T-helper 9 cell (primary cell): ENCODE measurements at places on chromosomes 11 and 22.

DNA sequence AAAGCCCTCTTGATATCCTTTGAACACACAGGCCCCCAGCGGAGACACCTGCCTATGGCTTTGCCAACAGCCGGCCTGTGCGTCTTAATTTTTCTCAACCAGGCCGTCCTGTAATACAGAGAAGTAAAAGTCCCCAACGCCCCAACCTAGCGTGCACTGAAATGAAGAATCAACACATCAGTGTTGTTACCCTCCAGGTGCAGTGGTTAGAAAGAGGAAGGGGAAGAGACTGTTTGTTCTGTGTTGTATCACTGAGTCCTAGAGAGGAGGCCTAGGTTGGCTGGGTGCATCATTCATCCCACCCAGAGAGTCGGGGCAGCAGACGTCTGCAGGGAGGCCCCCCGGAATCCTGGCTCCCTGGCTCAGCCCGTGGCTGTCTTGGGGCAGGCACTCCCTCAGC is 25.7 kb downstream of the SGSM1 start:
- no peak for DNase-seq

DNA sequence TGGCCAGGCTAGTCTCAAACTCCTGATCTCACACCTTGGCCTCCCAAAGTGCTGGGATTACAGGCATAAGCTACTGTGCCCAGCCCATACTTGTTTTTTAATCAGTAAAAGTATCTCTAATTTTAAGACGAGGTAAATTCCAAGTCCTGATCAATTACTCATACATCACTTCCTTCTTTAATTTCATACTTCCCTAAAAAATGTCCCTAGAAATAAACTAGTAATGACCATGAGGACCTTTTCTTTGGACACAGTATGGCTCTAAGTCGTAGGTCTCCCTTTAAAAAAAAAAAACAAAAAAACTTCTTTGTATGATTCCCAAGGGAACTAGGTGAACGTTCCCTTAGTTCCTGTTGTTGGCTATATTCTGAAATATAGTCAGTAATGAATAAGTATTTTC is 29.8 kb downstream of the NUP98 start:
- no peak for DNase-seq

DNA sequence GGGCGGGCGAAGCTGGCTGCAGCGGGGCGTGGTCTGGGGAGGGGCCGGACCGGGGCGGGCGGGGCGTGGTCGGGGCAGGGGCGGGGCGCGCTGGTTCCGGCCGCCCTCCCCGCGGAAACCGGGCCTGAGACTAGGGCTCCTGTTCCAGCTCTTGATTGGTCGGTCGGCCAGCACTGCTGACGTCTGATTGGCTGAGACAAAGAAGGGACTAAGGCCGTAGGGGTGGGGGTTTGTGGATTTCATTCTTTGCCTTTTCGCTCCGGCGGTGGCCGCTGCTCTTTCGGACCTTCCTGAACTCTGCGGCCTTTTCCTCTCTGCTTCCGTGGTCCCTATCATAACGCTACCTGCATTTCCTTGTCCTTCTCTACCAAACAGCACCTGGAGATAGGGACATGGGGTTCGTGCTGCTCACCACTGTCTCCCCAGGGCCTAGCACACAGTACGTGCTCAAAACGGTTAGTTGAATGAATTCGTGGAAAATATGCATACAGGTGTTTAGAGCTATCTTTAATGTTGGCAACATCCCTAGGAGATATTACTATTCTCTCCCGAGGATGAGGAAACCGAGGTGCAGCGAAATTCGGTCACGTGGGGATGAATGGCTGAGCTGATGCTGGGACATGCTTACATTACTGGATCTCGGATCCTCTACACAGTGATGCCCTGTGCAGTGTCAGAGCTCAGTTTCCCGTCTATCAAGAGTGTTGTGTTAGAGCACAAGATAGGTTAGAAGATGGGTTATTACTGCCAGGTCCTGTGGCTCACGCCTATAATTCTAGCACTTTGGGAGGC is 62.8 kb downstream of the NFAM1 start:
- peak; percentile 78 for DNase-seq

DNA sequence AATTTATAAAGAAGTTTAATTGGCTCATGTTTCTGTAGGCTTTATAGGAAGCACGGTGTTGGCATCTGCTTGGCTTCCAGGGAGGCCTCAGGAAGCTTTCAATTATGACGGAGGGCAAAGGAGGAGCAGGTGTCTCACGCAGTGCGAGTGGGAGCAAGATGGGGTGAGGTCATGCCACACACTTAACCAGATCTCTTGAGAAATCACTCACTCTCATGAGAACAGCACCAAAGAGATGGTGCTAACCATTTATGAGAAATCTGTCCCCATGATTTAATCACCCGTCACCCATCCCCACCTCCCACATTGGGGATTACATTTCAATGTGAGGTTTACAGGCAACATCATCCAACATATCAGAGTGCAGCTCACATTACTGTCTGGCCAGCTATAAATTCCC is 103.5 kb downstream of the ARHGAP8 start:
- no peak for DNase-seq

GRCh38 chr22:37208401-37209139 is 3.7 kb downstream of the SSTR3 start:
- no peak for DNase-seq

DNA sequence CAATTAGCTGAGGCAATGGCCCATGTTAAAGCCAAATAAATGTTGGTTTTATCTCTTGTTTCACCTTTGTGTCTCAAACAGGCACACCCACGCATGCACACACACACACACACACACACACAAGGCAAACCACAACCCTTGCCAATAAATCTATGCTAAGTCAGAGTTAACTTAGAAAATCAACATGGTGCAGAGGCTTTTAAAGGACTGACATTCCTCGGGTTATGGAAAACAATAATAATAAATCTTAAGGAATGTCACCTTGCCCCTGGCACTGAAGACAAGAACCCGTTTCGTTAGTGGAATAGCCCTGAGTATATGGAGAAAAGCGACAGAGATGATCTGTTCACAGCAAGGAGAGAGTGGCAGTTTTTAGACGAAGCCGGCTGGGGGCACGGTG is 326.3 kb downstream of the NTM start:
- no peak for DNase-seq

DNA sequence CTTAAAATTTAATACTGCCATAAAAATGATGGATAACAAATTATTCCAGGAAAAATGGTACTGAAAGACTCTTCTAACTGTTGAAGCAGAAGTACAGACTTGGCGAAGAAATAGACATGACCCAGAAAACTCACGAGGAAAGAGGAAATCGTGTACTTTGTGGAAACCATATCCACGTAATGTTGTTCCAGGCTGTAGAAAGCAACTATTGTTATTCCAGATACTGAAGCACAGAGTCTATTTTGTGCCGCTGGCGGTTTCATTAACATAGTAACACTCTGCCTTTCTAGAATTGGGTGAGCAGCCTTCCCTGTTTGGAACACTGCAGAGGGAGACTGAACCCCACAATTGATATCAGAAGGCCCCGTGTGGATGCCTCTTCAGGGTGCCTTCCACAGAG is 310.6 kb downstream of the TBC1D22A start:
- no peak for DNase-seq

GRCh38 chr11:2264366-2265053 is 5.9 kb downstream of the ASCL2 start:
- DNase-seq: no peak

DNA sequence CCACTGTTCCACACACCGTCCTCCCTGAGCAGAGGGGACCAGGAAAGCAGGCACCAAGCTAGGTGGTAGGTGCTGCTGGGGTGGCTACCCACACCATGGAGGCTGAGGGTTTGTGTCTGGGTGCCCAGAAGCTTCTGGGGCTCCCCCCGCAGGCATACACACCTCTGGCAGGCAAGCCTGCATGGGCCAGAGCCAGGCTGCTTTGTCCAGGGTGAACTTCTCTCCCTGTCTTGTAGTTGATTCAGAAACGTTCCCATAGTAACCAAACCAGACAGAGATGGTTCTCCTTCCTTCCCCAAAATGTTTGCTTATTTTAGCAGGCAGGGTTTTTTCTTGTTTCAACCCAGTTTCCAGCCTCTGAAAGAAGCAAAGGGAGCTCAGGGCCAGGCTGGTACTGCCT is 40.9 kb upstream of the SUSD2 start:
- DNase-seq: no peak
